ENCODE measurements at places on chromosomes 5 and 9. TPM values are rescaled to one million over a fixed set of nuclear protein-coding genes. Genes with fewer than 3 reads are reported as not detected.

Gene BAAT
- total RNA-seq = under 0.01 TPM

Gene AIF1L
- 0.37 TPM for total RNA-seq

Gene RLN2
- not detected for total RNA-seq

Gene EIF4E1B
- total RNA-seq = not detected

Gene FAM81B
- not detected for total RNA-seq

Gene ZFP2
- total RNA-seq = 0.20 TPM

Gene DBH
- total RNA-seq = not detected

Gene PCDHA1
- not detected for total RNA-seq
